ENCODE measurements at places on chromosomes 12 and 14.
A peak's percentile ranks its signal among the peaks of the same experiment; 100 is the strongest.

DNA sequence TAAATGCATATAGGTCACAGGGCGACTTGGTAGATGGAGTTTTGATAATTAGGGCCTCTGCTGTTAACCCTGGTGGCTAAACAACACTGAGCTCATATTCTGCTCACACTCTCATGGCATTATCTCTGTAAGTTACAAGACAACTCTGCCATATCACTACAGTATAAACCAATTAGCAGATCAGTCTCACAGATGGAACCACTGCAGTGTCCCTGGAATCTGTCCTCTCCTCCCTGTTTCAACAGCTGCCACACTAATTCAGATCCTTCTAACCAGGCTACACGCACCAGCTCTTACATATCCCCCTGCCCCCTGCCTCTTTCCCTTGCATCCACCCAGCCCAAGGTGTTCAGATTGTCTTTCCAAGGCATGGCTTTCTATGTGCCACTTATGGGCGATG, 161.0 kb upstream of the RMST start:
- DNase-seq = no peak

DNA sequence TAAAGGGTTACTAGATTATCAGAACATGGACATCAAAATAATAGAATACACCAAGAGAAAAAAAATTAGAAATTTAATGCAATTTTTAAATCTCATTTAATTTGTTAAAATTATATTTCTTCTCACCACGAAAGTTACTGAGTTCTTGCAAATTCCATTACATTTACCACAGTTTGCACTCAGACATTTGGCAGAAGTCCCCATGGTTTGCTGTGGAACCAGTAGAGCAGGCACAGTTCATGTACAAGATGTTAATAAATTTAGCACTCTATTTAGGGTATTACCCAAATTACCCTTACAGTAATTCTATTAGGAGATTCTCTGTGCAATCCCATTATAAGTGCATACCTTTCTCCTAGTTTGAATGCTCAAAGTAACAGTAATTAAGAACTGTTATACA, 9.7 kb downstream of the SCN8A start:
- no peak for DNase-seq

DNA sequence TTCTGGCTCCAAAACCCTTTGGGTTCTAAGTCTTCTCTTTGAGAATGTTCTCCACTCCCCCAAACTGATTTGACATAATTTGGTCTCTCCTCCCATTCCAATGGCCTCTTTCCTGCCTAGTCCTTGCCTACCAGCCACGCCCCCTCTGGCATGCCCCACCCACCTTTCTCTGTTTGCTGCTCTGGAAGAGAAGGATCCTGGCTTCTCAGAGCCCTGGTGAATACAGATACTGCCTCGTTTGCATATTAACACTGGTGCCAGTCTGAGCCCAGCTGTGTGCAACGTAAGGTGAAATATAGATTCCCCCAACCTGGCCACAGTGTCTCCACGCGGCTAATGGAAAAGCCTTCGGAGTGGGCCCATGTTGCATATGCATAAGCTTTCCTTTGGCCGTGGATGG, 79.7 kb downstream of the PAPOLA start:
- no peak for DNase-seq

- DNase-seq = no peak
Observed at GRCh38 chr14:57461777-57462320, 31.8 kb downstream of the CCDC198 start.

DNA sequence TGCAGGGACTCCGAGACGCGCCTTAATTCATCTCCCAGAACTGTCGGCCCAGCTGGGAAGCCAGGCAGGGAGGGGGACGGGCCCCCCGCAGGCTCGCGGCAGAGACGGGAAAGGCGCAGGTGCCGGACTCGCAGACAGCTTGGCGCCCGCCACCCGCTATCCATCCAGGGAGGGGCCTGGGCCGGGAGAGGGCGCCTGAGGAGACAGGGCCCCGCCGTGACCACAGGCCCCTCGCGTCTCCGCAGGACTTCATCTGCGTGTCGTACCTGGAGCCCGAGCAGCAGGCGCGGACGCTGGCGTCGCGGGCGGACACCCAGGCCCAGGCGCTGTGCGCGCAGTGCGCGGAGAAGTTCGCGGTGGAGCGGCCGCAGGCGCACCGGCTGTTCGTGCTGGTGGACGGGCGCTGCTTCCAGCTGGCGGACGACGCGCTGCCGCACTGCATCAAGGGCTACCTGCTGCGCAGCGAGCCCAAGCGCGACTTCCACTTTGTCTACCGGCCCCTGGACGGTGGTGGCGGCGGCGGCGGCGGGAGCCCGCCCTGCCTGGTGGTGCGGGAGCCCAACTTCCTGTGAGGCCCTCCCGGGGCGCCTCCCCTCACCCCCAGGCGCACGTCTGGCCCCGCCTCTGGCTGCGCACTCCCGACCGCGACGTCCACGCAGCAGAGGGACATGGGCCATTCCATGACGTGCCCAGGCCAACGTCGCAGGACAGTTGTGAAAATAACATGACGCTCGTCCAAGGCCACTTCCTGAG, 60.6 kb downstream of the LGMN start:
- DNase-seq = no peak

DNA sequence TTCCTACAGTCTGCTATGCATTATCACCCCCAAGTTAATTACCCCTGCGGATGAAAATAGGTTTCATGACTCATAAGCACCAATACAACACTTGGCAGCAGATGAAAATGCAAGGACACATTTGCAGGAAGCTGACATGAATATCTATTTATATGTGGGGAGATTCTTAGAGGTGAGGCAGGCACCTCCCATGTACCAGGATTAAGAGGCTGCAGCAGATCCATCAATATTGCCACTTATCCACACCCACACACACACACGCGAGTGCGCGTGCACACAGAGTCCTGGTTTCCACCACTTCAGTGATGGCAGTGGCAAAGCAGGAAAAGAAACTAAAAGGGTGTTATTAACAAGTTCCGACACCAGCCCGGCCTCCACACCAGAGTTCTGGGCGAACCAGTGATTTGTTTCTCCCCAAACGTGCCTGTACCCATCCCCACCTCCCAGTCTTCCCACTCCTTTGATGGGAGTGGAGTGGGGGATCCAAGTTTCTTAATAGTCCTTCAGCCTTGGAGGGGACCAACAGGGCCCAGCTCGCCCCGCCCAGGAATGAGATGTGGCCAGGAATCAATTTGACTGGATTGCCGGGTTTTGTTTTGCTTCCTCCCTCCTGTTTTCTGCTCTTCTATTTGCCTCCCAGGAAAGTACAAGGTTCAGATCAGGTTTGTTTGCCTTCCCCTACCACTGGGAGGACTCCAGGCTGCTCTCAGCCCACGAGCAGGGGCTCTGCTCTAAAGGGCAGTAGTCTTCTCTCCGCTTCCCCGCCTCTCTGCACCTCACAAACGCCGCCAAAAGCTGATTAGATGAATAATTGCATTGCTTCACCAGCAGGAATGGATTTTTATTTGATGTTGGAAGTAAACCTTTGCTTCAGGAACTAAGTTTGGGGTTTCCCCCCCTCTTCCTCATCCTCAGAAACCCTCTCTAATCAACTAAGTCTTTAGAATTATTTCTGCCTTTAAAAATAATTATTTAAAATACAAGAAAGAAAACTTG, 5.2 kb downstream of the IRF2BPL start:
- DNase-seq = peak; percentile 76

Measured in mucosa of descending colon (tissue), 3 donors.